ENCODE measurements at places on chromosomes 13 and 19.
A peak's percentile ranks its signal among the peaks of the same experiment; 100 is the strongest.

DNA sequence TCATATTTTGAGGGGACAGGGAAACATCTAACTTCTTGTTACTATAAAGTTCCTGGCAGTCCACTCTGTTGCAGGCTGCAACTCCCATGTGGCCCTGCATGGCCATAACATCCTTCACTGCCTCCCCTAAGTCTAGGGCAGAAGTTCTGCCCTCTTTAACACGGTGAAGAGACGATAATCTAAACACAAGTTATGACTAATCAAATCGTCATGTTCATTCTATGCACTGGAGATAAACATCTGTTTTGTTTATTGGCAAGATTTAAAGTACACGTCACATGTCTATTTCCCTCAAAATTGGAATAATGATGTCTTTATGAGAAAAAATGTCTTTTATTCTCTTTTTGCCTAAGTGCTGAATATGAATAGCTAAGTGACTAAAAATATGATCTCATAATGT is 1629.4 kb downstream of the PCDH9 start:
- DNase-seq: peak; percentile 78

GRCh38 chr19:30731591-30731990 is 359.4 kb downstream of the ZNF536 start:
- DNase-seq: no peak

GRCh38 chr19:44799627-44800346 is 9.1 kb upstream of the BCAM start:
- DNase-seq: no peak

DNA sequence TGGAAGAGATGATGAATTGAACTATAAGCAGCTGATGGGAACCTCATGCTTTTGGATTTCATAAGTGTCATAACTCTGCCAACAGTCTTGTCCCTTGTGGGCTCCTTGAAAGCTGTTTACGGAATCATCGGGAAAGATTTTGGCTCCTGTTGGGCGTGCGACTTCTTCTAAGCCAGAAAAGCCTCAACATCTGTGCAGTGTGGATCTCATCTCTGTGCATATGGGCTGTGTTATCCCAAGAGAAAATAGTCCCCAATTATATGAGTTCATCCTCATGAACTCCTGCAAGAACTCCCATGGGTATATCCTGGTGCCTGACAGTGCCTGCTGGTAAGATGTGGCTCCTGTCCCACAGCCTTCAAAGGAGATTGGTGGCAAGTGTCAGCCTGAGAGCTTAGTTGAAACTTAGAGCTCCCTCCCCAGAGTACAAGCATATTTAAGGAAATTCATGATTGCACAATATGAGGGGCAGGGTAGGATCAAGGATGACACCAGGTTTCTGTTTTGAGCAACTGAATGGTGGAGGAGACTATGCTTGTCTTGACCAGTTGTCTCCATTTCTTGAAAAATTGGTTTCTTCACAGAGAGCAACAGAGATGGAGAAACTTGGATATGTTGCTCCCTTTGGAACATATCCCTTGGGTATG is 243.5 kb downstream of the ITGBL1 start:
- DNase-seq: peak; percentile 16

DNA sequence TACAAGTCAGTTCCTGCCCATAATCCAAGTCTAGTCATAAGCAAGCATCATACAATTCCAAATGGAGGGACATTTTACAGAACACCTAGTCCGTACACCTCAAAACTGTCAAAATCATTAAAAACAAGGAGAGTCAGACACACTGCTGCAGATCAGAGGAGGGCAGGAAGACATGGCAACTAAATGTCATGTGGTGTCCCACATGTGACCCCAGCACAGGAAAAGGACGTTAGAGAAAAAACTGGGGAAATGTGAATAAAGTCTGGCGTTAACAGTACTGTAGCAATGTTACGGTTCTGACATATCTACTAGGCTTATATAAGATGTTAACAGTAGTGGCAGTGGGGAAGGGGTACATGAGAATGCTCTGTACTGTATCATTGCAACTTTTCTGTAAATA is 2.3 kb downstream of the ZSCAN5A start:
- no peak for DNase-seq

GRCh38 chr13:25111585-25111956 is 15.6 kb downstream of the PABPC3 start:
- DNase-seq: no peak

GRCh38 chr19:50050406-50051227 is 24.8 kb downstream of the ZNF473 start:
- DNase-seq: peak; percentile 55

DNA sequence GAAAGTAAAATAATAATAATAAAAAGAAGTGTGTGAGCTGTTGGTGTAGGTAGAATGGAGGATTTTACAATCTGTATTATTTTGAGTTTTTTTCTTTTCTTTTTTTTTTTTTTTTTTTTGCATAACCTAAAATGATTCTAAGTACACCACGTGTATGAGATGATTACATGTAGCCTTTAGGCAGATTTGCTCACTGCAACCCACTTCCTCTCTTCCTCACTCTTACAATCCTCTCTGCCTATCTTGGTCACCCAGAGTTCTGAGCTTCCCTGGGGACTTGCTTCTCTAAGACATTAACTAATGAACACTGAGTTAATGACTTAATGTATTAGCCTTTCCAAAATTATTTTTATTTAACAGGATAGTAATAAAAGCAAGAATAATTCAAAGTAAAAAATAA is 1169.6 kb downstream of the EFNB2 start:
- no peak for DNase-seq

DNA sequence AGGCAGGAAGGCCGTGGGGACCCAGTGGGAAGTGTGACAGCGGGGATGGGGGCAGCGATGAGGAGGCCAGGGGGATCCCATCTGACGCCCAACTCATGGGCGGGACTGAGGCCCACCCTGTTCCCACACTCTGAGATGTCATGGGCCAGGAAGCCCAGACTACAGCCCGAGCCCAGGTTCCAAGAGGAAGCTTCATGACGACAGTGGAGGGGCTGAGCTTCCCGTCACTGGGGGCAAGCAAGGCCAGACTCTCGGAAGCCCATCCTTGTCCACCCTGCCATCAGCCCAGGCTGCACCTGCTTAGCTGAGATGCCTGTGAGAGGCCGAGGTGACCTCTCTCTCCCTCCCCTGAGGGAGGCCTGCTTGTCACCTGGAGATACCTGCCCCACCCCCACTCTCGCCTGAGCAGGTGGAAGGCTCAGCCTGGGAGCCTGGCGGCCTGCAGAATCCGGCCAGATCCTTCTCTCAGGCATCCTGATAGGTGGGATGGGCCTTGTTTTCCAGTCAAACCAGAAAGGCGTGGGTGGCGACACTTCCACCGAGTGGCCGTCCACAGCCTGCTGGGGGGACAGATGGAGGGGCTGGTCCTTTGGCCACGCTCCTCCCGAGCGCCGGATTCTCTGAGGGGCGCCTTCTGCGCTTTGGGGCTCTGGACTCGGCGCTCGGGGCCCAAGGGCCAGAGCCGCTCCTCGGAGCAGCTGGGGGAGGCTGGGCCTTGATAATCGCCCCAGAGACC is 4.8 kb downstream of the ZBTB7A start:
- no peak for DNase-seq

DNA sequence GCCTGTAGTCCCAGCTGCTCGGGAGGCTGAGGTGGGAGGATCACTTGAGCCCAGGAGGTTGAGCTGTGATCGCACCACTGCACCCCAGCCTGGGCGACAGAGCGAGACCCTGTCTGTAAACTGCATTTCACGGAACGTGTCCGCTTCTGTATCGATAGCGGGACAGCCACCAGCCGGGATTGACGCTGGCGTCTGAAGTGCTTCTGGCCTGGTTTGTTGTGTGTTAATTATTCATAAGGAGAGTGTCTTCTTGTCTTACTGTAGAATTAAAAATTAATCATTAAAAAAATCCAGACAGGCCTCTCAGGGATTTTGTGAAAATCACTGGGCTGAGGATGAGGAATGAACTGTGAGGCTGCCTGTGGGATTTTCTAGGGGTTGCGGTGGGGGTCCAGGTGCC is 16.2 kb upstream of the MISP start:
- no peak for DNase-seq

GRCh38 chr19:10286803-10287737 is at the start of gene ICAM4:
ICAM4 (plus strand) TSS chr19:10286955; CDS start chr19:10287013, 58 bp downstream.
- DNase-seq: no peak

- DNase-seq: peak; percentile 34
Measured at GRCh38 chr13:50735071-50735470, 108.4 kb downstream of the DLEU7 start.

DNA sequence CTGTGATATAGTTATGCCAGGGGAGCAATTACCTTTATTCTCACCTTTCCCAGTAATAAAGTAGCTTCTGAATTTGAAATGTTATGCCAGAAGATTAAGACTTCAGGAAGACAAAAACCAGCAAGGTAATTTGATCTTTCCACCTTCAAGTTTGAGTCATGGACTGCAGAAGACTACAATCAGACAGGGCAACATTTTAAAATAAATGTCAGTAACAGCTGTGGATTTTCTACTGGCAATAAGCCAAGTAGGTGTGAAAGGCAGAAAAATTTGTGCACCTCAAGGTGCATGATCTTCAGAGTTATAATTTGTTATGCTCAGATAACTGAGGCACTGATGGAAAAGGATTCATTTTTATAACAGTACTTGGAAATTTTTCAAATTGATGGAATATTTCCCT is 54.9 kb downstream of the SLITRK1 start:
- no peak for DNase-seq

DNA sequence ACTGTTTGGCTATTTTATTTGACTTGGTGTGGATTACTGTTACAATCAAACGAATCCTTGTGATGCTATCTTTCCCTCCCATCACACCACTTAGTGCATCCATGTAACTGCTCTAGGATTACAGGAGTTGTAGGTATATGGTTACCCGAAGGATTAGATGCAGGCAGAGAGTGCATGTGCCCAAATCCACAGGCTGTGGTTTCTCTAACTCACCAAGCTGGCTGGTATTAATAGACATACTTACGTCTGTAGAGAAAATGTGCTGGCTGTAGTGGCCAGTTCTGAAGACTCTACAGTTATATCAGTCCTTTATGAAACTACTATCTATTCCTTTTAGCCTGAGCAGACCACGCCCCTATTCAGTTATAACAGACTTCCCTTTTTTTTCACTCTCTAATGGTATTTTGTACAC is 1.1 kb upstream of the HMGB1 start:
- DNase-seq: no peak

- DNase-seq: peak; percentile 42
Measured at GRCh38 chr19:18385675-18386542, at the start of gene GDF15. GDF15 (plus strand) TSS chr19:18386158; CDS start chr19:18386190, 32 bp downstream.

DNA sequence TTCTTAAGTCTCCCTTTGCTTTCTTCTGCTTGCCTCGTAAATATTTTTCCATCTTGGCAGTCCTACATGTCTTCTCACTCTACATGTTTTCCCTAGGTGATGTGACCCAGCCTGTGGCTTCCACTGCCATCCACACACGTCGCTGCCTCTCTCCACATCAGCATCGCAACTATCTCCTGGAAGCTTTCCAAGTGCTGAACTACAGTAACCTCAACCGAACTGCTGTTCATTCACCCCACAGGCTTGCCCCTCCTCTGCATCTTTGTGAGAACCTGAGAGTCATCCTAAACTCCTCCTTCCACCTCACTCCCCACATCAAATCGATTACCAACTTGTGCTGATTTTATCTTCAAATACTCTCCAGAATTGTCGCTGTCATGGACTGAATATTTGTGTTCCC is 41.2 kb upstream of the USPL1 start:
- peak; percentile 66 for DNase-seq

- peak; percentile 78 for DNase-seq
Measured at GRCh38 chr19:3343619-3344502, 22.5 kb upstream of the NFIC start.

DNA sequence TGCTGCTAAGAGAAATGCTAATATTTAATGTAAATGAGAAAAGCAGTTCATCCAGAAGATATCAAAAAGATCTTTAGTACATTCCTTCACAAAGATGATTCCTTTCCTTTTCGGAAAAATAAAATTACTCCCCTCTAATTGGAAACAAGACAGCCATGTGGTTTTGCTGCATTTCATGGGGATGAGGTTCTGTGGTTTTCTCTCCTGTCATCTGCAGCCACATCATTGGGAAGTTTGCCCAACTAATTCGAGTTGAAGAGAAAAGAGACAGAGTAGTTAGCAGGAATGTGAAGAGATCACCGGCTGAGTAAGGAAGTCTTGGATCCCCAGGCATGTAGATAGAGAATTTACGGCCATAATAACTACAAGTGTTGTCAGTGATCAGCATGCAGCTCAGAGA is 122.1 kb downstream of the CYSLTR2 start:
- DNase-seq: peak; percentile 99

GRCh38 chr13:99636728-99637353 is 135.6 kb downstream of the TM9SF2 start:
- DNase-seq: no peak

- no peak for DNase-seq
Measured at GRCh38 chr19:51163257-51163656, 21.2 kb downstream of the SIGLEC7 start.

DNA sequence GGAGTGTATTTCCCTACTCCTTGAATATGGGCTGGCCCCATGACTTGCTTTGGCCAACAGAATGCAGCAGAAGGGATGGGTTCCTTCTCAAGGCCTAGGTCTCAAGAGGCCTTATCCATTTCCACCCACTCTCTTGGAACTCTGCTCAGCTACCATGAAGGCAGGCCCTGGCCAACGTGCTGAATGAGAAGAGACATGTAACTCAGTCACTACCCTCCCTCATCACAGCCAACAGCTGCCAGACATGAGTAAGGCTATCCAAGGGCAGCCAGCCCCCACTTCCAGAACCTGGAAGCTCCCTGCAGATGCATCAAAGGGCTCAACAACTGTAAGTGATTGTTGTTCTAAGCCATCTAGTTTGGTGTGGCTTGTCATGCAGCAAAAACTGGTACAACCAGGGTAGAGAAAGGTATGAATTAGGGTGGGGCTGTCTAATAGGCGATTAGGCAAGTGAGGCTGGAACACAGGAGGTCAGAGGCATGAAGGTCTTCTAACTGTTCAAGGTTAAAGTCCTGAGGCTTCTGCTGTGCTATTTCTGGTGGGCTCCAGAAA is 1.4 kb upstream of the RASL11A start:
- no peak for DNase-seq

GRCh38 chr13:113207890-113208420 is 514 bp downstream of the PCID2 start:
- DNase-seq: peak; percentile 49

DNA sequence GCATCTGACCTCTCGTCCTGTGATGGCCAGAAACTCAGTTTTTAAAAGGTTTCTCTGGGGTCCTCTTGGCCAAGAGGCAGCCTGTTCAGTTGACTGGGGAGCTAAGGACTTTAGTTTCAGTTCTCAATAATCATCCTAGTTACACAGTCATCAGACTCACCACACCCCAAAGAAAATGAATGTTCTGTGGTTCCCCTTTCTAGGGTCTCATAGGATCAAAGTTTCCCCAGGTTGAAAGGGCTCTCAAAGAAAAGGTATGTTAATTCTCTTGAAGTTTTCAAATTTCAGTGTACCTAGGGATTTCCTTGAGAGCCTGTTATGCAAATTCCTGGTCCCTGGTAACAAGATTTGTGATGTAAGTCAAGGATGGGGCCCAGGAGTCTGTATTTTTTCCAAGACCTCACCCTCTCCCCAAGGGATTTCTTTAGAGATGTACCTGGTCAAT is 94.9 kb downstream of the FAM216B start:
- DNase-seq: peak; percentile 12

GRCh38 chr19:44539991-44540390 is 10.5 kb upstream of the CEACAM20 start:
- DNase-seq: no peak

Data from fibroblast of skin of right biceps (primary cell).